Myometrial cell (primary cell): ENCODE measurements at places on chromosomes 16 and 17. TPM values are rescaled to one million over a fixed set of nuclear protein-coding genes. Genes with fewer than 3 reads are reported as not detected.

Gene IGF2BP1
- total RNA-seq = 0.86 and 1.9 TPM in 2 replicates

Gene SECTM1
- 6.3 and 12.2 TPM in 2 replicates for total RNA-seq

Gene SBK1
- 0.58 TPM in 1 of 2 replicates, not detected in the other for total RNA-seq

Gene ALDH3A1
- total RNA-seq = not detected in 2 replicates

Gene TBC1D3E
- total RNA-seq = not detected in 2 replicates

Gene PRRT2
- not detected in 2 replicates for total RNA-seq

Gene FNDC8
- not detected in 2 replicates for total RNA-seq

Gene ST3GAL2
- 31.2 and 32.3 TPM in 2 replicates for total RNA-seq
